Right renal cortex interstitium (tissue), 3 donors: ENCODE measurements at places on chromosomes 5 and 9.

DNA sequence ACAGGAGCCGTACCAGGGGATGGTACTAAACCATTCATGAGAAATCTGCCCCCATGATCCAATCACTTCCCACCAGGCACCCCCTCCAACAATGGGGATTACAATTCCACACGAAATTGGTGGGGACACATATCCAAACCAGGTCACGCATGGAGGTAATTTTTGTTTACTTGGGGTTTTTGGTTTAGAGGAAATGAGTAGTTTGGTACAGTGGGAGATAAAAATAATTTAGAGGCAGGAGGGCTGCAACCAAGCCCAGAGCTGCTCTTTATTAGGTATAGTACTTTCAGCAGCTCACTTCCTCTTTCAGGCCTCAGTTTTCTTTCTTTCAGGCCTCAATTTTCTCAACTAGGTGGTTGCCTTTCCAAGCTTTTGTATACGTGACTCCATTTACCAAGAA, 23.2 kb downstream of the PRUNE2 start:
- no peak for DNase-seq

- DNase-seq = no peak
Observed at GRCh38 chr9:110710420-110710819, 41.8 kb downstream of the MUSK start.

- DNase-seq = no peak
Observed at GRCh38 chr5:219991-220390, 1.9 kb downstream of the SDHA start.

GRCh38 chr9:102479191-102479590, 515.9 kb upstream of the CYLC2 start:
- DNase-seq = no peak

DNA sequence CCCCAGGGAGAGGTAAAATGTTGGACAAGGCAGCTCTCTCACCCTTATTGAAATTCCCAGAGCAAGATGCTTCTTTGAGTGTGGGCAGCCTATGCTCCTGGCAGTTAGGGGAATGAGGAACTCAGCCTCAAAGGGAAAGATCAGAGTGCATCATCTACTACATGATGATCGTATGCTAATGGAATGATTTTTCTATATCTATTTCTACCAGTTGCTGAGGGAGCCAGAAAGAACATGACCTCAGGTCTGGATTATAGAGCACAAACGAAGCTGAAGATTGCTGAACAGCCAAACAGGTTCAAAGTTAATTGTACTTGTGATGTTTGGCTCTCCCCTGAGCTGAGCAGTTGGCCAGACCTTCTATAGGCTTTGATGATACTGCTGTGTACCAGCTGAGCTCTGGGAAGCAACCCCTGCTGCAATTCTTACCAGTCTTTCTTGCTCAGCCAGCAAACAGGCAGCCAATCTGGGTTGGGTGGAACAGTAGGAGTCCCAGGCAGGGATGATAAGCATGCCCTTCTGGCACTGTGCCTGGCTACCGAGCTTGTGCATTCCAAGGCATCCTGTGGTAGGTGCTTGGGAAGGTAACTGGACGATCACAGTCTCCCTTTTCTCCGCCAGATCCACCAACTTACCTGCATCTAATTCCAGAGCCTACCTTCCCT, 10.3 kb upstream of the FBXL7 start:
- DNase-seq = no peak

DNA sequence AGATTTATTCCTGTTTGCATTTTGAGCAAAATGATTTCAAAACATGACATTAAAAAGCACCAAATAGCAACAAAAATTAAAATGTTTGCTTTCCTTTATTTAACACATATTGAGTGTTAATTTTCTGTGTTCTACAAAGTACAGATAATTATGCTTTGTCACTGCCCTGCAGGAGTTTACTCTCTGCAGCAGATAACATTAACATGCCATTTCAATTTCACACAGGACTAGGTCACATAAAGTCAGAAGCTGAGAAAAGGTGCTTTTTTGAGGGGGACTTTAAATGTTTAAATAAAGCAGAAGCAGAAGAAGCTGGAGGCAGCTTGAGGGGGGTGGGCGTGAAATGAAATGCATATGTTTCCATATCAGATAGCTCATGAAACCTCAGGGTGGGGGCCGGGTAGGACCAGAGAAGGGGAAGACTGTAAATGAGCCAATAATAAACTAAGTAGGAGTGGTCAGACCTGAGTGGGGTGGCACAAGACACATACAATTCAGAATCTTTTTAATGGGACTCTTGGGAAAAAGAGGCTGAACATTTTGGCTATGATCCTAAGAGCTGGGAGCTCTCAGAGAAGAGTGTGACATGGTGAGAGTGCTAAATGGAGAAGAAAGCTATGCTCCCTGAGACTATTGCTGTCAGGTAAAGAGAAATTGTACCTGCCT, 387.5 kb downstream of the FAM170A start:
- DNase-seq = no peak

GRCh38 chr5:107696080-107696479, 25.3 kb upstream of the EFNA5 start:
- no peak for DNase-seq

DNA sequence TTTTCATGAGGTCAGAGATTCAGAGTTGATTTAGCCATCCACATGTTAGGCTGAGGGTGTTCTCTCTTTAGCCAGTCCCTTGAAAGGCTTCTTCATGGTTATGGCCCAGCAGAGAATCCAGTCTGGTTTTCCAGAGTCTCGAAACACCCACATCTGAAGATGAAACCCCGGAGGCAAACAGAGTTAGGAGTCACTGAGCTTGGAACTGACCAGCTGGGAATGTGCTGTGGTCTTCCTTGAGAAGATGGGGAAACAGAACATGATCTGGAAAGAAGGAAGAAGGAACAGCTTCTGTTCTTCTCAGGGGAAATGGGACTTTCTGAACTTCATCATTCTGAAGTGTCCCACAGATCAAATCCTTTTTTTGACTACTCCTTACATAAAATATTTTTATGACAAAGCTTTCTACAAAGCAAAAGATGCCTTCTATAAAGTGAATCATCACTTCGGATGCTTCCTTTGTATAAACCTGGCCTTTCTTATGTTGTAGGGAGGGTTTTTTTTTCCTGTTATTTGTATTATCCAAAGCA, 45.4 kb downstream of the ZNF618 start:
- no peak for DNase-seq

GRCh38 chr9:3385871-3386270, 139.9 kb downstream of the RFX3 start:
- no peak for DNase-seq

DNA sequence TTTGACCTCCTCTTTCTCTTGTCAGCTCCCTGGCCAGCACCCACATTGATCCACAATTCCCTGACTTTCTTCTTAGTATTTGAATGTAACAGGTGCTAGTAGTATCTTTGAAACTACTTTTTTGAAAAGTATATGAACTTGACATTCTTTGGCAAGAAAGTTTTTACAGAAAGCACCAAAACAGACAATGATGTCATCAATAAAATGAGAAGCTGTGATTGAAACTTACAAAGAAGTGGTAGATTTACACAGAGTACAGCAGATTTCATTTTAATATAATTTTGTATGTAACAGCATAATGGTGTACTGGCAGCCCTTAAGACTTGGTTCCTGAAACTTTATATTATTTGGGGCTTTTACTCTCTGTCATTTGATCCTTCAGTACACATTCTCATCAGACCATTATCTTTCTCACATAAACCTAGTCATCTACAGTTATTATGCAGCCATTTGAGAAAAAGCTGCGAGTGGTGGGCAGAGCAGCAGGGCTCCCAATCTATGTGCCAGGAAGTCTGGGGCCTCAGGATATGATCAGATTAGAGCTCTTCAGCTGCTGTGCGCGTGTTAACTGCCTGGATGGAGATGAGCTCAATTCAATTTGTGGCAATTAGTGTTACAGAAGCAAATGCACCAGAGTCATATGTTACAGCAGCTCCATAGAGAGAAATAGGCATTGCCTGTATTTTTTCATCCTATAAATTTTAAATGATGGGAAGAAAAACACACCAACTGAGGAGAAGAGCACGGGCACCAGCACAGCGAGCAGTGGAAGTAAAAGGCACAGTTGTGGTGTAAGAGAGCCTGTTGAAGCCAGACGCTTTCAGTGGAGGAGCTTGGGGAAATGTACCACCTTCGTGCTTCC, 126.1 kb downstream of the STARD4 start:
- no peak for DNase-seq

DNA sequence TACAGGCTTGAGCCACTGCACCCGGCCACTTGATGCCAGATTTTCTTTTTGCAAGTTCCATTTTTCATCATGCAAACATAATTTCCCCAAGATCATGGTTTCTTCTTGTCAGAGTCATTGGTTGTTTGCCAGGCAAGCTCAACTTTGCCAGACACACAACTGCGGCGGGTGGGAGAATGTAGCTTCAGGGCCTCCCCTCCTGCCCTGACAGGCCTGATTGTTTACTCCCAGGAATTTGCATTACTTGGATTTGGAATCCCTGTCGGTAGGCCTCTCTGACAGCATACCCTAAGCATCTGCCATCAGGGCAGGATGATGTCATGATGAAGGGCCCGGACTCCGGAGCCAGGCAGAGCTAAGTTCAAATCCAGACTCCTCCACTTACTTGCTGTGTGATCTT, 15.1 kb downstream of the RPS14 start:
- no peak for DNase-seq

DNA sequence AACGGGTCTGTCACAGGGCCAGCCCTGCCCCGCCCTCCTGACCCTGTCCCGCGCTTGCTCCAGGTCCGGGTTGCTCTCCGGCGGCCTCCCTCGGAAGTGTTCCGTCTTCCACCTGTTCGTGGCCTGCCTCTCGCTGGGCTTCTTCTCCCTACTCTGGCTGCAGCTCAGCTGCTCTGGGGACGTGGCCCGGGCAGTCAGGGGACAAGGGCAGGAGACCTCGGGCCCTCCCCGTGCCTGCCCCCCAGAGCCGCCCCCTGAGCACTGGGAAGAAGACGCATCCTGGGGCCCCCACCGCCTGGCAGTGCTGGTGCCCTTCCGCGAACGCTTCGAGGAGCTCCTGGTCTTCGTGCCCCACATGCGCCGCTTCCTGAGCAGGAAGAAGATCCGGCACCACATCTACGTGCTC, 4.2 kb downstream of the B4GALT7 start:
- no peak for DNase-seq

GRCh38 chr5:127041571-127041970, 11.2 kb upstream of the MARCHF3 start:
- DNase-seq = no peak

DNA sequence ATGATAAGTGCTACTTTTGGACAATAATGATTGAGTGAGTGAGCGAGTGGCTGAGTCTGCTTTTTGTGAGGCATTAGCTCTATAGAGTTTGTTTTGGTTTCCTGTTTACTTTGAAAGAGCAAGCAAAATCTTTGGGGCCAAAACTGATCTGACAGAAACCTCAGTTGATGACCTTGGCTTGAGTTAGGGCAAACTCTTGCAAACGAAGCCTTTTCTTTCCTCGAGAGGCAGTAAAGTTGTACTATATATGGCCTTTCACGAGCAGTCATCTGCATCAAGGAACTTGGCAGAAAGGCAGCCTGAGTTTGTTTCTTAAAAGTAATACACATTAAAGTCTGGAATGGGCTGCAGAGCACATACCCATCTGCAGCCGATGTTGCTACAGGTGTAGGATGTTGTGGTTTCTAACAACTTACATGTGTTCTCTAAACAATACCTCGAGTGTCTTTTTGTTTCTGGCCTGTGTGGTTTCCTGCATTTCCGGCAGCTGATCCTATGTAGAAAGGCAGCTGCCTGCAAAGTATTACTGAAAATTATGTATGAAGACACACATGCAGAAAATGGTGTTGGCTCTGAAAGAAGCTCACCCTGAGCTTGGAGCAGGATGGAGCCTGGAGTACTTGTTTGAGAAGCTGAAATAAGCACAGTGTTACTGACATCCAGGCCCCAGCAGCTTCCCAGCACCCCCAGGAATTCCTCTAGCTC, 60.8 kb downstream of the FOXD1 start:
- peak; percentile 58 for DNase-seq

DNA sequence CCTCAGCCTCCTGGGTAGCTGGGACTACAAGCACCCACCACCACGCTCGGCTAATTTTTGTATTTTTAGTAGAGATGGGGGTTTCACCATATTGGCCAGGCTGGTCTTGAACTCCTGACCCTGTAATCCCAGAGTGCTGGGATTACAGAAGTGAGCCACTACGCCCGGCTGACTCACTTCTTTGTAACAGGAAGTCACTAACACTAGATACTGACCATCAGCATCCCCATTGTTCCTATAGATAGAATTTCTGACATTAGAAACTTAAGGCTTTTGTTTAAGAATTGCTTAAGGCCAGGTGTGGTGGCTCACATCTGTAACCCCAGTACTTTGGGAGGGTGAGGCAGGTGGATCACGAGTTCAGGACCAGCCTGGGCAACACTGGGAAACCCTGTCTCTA, 42.2 kb downstream of the LEAP2 start:
- DNase-seq = no peak

DNA sequence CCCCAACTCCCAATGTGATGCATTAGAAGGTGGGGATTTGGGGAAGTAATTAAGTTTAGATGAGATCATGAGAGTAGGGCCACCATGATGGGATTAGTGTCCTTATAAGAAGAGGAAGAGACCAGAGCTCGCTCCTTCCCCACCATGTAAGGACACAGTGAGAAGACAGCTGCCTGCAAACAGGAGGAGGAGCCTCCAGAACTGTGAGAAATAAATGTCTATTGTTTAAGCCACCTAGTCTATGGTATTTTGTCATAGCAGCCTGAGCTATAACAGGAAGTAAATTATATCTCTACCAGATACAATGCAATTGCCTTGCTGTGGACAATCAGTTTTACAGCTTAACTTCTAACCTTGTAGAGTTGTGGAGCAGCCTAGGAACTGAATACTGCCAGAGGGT, 58.0 kb downstream of the ANKRD33B start:
- DNase-seq = no peak

GRCh38 chr5:113269023-113269997, 165.5 kb downstream of the TSSK1B start:
- DNase-seq = no peak

DNA sequence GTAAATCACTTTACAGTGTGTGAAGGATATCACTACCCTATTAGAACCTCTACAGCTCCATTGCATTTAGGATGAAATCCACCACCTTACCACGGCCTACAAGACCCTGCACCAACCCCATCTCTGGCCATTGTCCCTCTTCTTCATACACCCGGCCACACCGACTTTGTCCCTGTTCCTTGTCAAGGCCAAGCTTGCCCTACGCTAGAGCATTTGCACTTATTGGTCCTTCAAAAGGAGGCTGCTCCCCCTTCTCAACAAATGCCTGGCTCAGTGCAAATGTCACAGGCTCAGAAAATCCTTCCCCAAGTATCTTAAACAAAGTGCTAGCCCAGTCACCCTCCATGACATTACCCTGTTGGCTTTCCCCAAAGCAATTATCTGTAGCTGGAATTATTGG, 4.1 kb upstream of the HRH2 start:
- DNase-seq = no peak

DNA sequence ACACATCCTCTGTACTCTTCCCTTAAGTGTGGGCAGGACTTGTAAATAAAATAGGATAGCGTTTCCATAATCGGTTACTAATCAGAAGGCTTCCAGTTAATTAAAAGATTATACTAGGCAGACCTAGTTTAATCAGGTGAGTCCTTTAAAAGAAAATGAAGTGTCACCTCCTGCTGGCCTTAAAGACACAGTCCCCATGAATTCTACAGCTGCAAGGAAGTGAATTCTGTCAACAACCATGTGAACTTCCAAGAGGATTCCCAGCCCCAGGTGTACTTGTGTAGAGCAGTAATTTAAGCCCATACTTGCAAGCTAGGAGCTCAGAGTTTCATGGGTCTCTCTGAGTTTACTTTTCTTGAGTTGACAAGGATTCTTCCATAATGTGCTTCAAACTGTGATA, 918.3 kb downstream of the DTWD2 start:
- DNase-seq = no peak
